ENCODE measurements at places on chromosomes 4 and X. TPM values are rescaled to one million over a fixed set of nuclear protein-coding genes. Genes with fewer than 3 reads are reported as not detected.

DNA sequence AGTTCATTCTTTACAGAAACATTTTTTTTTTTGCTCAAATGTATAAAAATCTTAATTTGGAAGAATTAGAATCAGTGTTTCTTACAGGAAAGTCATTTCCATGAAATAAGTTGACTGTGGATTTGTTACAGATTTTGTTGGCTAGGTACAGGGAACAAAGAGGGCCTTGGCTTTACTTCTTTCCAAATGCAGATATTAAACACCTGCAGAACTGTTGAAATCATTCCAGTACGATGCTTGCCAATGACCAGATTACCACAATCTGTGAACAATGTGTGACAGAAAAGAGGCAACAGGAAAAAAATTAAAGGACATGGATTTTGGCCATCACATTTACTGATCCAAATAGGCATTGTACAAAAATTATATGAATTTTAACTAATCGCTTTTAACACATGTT is 70.8 kb downstream of the ANXA10 start:
- peak; percentile 26 for DNase-seq

Gene GNRHR
- total RNA-seq: not detected

Gene MAGT1
- 47.8 TPM for total RNA-seq

GRCh38 chrX:66022632-66023384 is 17.1 kb downstream of the VSIG4 start:
- no peak for DNase-seq

Gene TXLNG
- 7.6 TPM for total RNA-seq

DNA sequence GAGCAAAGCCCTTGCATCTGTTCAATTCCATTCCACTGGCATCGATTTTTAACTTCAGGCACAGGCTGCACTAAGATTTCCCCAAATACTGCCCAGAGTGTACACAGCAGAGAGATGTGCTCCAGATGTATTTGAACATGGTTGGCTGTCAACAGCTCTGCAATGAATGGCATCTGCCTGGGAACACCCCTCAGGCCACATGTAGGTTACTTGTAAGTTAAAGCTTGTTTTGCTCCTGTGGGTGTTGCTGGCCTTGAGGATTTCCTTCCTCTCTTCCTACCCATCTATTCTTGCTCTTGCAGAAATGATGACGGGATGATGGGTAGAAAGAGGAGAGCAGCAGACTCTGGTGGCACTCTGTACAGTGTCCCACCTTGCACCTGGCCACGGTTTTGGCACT is 69.3 kb upstream of the HELT start:
- DNase-seq: no peak

Gene GYPE
- total RNA-seq: 1.2 TPM

GRCh38 chr4:128707864-128708263 is 101.6 kb upstream of the JADE1 start:
- DNase-seq: peak; percentile 83

GRCh38 chrX:15877380-15877779 is 22.8 kb upstream of the AP1S2 start:
- no peak for DNase-seq

DNA sequence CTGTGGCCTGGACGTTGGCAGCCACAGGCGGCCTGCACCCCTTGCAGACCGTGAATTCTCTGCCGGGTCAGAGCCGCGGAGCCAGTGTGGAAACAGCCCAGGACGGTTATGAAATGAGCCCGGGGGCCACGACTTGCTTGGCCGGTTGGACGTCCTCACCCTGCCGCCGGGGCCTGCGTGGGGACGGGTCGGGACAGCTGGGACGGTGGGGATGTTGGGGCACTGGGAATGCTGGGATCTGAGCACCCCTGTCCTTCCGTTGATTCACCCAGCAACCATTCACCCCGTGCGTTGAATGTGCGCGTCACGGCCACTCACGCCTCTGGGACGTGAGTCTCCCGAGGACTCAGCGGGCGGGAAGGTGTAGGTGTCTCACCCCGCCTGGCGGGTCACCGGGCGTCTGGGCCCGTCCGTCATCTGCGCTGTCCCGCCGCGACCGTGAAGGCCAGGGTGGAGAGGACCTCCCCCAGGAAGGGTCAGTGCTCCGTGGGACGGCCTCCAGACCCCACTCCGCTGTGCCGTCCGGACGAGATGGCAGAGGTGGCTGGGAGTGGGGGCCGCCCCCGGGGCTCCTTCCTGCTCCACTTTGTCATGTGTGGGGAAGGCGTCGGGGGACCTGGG is 4.5 kb upstream of the PLCXD1 start:
- DNase-seq: peak; percentile 25

GRCh38 chr4:183424109-183424744 is 20.2 kb upstream of the CDKN2AIP start:
- no peak for DNase-seq

GRCh38 chrX:13428053-13428786 is 108.4 kb upstream of the ATXN3L start:
- DNase-seq: no peak

DNA sequence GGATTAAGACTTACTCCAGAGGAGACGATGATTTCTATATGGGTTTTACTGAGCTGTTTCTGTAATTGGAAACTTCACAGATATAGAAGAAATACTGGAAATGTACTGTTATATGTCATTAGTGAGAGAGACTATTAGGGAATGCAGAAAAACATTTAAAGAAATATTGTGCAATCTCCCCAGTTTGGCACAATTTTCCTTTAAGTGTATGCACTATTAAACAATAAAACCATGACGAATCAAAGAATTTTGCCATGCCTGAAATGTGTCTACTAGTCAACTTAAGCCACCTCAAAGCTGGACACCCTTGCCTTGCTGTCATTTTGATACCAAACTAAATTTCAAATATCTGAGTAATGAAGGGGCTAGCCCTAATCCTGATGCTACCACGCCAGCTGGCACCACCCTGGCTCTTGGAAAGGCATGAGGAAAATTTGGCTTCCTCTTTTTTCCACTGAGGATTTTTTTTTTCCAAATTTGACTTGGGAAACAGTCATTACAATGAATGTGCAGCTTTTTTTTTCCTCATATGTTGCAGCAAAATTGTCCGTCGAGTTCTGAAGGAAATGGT is 36.1 kb downstream of the MTTP start:
- peak; percentile 69 for DNase-seq

- DNase-seq: no peak
Measured at GRCh38 chrX:147693511-147693910, 218.2 kb upstream of the FMR1 start.
